Activated naive CD4-positive, alpha-beta T cell treated with anti-CD3 and anti-CD28 coated beads for 36 hours (primary cell): ENCODE measurements at places on chromosomes 16 and 17. TPM values are rescaled to one million over a fixed set of nuclear protein-coding genes. Genes with fewer than 3 reads are reported as not detected.

SNAI3 gene
- 2.9 TPM for total RNA-seq

IQCK gene
- 2.8 TPM for total RNA-seq

ZNF597 gene
- total RNA-seq: 1.1 TPM

HBA1 gene
- total RNA-seq: not detected

EPOP gene
- 19.2 TPM for total RNA-seq

TBC1D26 gene
- 0.69 TPM for total RNA-seq

OMG gene
- not detected for total RNA-seq

DNA sequence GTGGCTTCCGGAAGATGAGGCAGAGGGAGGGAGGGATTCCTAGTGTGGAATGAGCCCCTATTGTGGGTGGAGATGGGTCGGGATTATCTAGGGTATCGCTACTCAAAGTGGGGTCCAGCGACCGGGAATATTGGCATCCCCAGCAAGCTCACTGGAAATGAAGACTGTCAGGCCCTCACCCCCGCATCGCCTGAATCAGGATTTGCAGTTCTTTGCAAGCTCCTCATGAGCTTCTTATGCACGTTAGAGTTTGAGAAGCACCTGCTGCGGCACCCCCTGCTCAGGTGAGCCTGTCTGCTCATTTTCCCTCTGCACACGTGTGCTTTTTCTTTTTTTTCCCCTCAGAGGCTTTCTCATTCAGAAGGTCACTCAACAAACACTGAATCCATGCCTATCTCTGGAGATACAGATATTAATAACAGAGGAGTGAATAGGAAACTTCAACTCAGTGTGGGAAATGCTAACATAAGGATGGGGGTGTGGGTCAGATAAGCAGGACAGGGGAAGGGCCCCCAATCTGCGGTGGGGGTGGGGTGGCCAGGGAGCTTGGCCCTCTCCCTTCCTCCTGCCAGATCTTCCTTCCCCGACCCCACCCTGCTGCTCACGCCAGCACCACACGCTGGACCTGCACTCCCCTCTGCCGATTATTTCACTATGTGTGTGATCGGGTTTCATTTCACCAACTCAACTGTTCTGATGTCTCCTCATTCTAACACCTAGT, 67.7 kb upstream of the NFAT5 start:
- no peak for DNase-seq
- H3K36me3 ChIP-seq: no peaks in the 10 kb centered on the region
- H3K4me3 ChIP-seq: no peak overlapping the region
- peaks cover 7% of the 10 kb centered on the region for H3K4me1 ChIP-seq

GRCh38 chr17:77404812-77405581, 264.2 kb downstream of the SEC14L1 start:
- H3K4me1 ChIP-seq: peaks cover 92% of the 10 kb centered on the region
- peak overlapping the region; percentile 79 for H3K4me3 ChIP-seq
- peak; percentile 95 for DNase-seq
- H3K27ac ChIP-seq: peak overlapping the region; percentile 90
- peaks cover 13% of the 10 kb centered on the region for H3K36me3 ChIP-seq

GRCh38 chr16:67396159-67397035, 3.1 kb upstream of the TPPP3 start:
- H3K27ac ChIP-seq: no peak overlapping the region
- no peak overlapping the region for H3K4me3 ChIP-seq
- peaks cover 20% of the 10 kb centered on the region for H3K27me3 ChIP-seq
- DNase-seq: no peak
